CD8-positive, alpha-beta memory T cell (primary cell): ENCODE measurements at places on chromosomes 1 and 21. TPM values are rescaled to one million over a fixed set of nuclear protein-coding genes. Genes with fewer than 3 reads are reported as not detected.

DNA sequence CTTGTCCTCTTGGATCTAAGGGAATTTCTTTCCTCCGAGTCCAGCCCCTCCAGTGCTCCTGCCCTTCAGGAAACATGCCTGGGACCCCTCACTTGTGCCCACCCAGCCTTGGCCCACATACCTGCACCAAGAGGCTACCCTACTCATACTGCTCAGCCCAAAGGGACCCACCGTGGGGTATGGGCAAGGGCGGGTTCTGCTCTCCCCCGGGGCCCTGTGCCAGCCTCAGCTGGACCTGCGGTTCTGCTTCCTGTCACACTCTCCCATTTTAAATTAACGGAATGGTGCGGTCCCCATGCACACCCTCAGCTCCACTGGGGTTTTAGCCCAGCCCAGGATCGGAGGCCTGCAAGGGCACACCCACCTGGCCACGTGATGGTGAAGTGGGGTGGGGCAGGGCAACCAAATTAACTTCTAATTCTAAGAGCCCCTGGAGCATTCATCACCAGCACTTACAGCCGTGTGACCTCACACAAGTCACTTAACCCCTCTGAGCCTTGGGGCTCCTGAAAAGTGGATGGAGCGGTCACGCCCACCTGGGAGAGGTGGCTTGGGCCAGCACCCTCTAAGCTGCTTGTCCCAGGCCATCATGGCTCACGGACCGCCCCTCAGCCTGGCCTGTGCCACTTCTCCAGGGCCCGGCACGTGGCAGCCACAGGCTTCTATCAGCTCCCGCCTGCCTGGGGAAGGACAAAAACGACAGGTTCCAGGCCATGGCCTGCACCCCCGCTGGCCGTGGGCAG lies 28.3 kb downstream of the TP73 start:
- H3K36me3 ChIP-seq, result no peaks in the 10 kb centered on the region
- no peak overlapping the region for H3K4me3 ChIP-seq
- DNase-seq, result no peak

- no peaks in the 10 kb centered on the region for H3K36me3 ChIP-seq
- H3K4me1 ChIP-seq, result no peaks in the 10 kb centered on the region
- no peak overlapping the region for H3K4me3 ChIP-seq
- no peak for DNase-seq
Observed at GRCh38 chr21:16377857-16378256, 648.1 kb downstream of the USP25 start.

GRCh38 chr1:20248971-20249612 lies 41.6 kb upstream of the VWA5B1 start:
- H3K36me3 ChIP-seq, result no peaks in the 10 kb centered on the region
- H3K27ac ChIP-seq, result no peak overlapping the region
- no peaks in the 10 kb centered on the region for H3K27me3 ChIP-seq
- peak overlapping the region; percentile 52 for H3K4me3 ChIP-seq

DNA sequence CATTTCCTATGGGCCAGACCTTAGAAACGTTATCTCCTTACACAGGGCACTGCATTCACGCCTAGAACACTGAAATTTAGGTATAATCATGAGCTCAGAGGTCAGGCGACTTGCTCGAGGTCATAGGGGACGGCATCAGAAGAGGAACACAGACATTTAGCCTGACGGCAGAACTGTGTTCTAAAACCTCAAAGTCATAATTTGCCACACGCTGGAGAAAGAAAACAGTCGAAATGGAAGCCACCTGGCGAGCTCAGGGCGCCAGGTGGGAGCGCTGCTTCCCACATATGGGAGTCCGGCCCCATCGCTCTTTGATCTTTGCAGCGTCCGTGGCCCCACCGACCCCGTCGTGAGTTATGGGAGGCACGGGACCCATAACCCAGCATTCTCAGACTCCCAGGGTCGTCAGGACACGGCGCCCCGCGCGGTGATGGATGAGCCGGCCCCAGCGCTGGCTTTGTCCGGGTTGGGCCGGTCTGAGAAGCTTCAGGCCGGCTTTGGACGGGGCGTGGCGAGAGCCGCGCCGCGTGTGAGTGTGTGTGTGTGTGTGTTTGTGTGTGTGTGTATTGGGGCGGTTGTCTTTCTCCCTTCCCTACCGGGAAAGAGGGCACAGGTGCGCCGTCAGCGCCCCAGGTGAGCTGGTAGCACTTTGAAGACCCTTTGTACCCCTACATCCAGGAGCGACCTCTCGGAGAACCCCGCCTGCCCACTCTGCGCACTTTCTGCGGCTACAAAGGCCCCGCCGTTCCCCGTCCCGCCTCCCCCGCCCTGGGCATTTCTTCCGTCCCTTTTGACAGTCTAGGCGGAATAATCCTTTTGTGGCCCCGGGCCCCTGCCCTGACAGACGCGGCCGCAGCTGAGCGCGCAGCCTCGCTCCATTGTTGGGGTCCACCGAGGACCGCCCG lies 861 bp upstream of the DRAXIN start:
- no peak overlapping the region for H3K4me3 ChIP-seq
- no peak for DNase-seq
- H3K36me3 ChIP-seq, result no peaks in the 10 kb centered on the region
- peaks cover 5% of the 10 kb centered on the region for H3K27me3 ChIP-seq
- no peak overlapping the region for H3K27ac ChIP-seq

GRCh38 chr1:35657851-35658250 lies 16.5 kb upstream of the PSMB2 start:
- no peaks in the 10 kb centered on the region for H3K36me3 ChIP-seq
- DNase-seq, result no peak
- no peaks in the 10 kb centered on the region for H3K4me1 ChIP-seq
- no peaks in the 10 kb centered on the region for H3K27me3 ChIP-seq

GRCh38 chr1:119380983-119381662 lies 12.5 kb downstream of the HAO2 start:
- H3K4me3 ChIP-seq, result no peak overlapping the region
- H3K27ac ChIP-seq, result no peak overlapping the region
- H3K4me1 ChIP-seq, result no peaks in the 10 kb centered on the region
- no peak for DNase-seq

- H3K4me1 ChIP-seq, result no peaks in the 10 kb centered on the region
- no peaks in the 10 kb centered on the region for H3K27me3 ChIP-seq
- H3K4me3 ChIP-seq, result no peak overlapping the region
- no peaks in the 10 kb centered on the region for H3K36me3 ChIP-seq
Observed at GRCh38 chr1:184082541-184083415, 31.2 kb downstream of the TSEN15 start.

SPATA17 gene
- polyA plus RNA-seq, result not detected

SEC16B gene
- not detected for polyA plus RNA-seq

DNTTIP2 gene
- polyA plus RNA-seq, result 87.5 TPM

ABCD3 gene
- polyA plus RNA-seq, result 28.3 TPM

GFI1 gene
- polyA plus RNA-seq, result 26.0 TPM
